ENCODE measurements at places on chromosomes 11 and 22. TPM values are rescaled to one million over a fixed set of nuclear protein-coding genes. Genes with fewer than 3 reads are reported as not detected.
A peak's percentile ranks its signal among the peaks of the same experiment; 100 is the strongest.

ARHGAP20 gene
- 0.79 TPM for total RNA-seq

RNH1 gene
- 77.8 TPM for total RNA-seq

OR8G5 gene
- not detected for total RNA-seq

OR5I1 gene
- total RNA-seq = not detected

SNU13 gene
- total RNA-seq = 35.3 TPM

DNA sequence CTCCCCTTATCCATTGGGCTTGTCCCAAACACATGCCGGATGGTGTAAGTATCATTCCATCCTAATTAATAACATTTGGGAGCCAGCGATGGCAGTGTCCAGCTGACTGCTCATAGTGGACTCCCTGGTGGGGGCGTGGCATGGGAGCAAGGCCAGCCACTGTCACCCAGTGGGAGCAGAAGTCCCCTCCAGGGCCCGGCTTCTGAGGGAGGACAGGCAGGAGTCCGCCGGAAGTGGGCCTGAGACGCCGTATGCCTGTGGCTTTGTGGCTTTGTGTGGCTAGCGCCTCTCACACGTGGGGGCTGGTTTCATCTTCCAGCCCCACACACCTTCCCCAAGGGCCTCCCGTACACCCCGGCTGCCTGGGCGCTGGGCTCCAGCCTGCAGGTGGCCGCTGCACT, 124.5 kb downstream of the KCNQ1 start:
- no peak overlapping the region for H3K27ac ChIP-seq
- H3K36me3 ChIP-seq = no peaks in the 10 kb centered on the region
- H3K4me1 ChIP-seq = no peaks in the 10 kb centered on the region
- DNase-seq = no peak
- H3K4me3 ChIP-seq = no peak overlapping the region

- DNase-seq = no peak
- H3K27me3 ChIP-seq = peaks cover 3% of the 10 kb centered on the region
- H3K36me3 ChIP-seq = no peaks in the 10 kb centered on the region
- H3K4me3 ChIP-seq = no peak overlapping the region
- no peak overlapping the region for H3K27ac ChIP-seq
- H3K4me1 ChIP-seq = no peaks in the 10 kb centered on the region
Observed at GRCh38 chr11:57092028-57092698, 89.6 kb upstream of the LRRC55 start.

DNA sequence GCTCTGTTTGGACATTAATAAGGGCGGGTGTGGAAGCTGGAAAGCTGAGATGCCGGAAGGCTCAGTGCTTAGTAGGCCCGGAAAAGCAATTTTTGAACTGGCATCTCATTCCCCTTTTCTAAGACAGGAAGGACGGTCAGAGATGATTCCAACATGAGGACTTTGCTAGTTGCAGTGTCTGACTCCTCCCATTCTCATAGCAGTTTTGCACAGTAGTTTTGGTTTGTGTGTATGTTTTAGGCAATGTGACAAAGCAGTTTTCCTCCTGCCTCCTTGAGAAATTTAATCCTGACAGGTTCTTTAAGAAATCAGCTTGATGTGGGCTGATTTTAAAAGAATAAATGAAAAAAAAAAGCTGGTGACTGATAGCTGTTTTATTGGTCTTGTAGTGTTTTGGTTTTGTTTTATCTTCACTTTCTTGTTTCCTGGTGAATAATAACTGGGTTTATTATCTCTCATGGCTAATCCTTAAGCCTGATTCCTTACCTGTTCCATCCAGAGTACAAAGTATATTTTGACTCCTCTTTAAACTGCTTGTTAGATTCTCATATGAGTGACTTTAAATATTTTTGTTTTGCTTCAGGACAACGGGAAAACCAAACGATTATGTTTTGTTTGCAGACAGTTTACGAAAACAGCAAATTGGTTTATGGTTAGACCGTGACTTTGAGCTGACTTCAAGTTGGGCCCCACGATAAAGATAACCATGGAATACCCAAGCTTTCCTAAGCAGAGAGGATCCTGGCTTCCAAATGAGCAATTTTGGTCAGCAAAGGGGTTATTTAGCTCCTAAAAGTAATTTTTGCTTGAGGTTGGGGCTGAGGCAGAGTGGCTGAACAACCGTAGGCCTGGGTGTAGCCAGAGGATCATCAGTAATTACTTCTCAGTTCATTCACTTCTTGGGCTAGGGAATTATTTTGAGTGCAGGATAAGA, 3.4 kb downstream of the PTPRJ start:
- H3K27ac ChIP-seq = peak overlapping the region; percentile 16
- peaks cover 39% of the 10 kb centered on the region for H3K4me1 ChIP-seq
- H3K4me3 ChIP-seq = no peak overlapping the region
- DNase-seq = no peak
- no peaks in the 10 kb centered on the region for H3K27me3 ChIP-seq

- H3K36me3 ChIP-seq = no peaks in the 10 kb centered on the region
- no peak overlapping the region for H3K27ac ChIP-seq
- H3K27me3 ChIP-seq = no peaks in the 10 kb centered on the region
- no peak for DNase-seq
Observed at GRCh38 chr11:58845386-58845785, 882 bp upstream of the GLYATL2 start.

GRCh38 chr11:15629690-15630321, 515.1 kb downstream of the INSC start:
- no peaks in the 10 kb centered on the region for H3K36me3 ChIP-seq
- H3K4me1 ChIP-seq = no peaks in the 10 kb centered on the region

GRCh38 chr11:131504199-131504949, 134.0 kb downstream of the NTM start:
- H3K4me3 ChIP-seq = no peak overlapping the region
- no peak overlapping the region for H3K27ac ChIP-seq
- no peaks in the 10 kb centered on the region for H3K4me1 ChIP-seq
- H3K27me3 ChIP-seq = peaks cover 2% of the 10 kb centered on the region

DNA sequence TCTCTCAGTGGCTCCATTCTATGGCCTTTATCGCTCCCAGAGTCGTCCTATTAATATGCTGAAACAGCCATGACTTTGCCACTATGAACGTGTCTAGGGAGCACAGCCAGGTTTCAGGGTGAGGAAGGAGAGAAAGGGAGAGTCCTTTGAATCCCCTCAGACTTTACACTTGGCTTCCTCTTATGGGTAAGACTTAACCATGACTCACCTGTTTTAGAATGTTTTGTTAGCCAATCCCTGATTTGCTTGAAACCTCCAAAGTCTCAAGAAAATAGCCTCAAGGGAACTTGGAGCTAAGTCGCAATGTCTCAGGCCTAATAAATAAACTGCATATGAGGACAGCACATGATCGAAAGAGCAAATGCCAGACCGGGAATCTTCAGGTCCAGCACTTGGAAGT, 131.2 kb upstream of the RCN1 start:
- no peak for DNase-seq
- H3K4me3 ChIP-seq = no peak overlapping the region
- H3K27ac ChIP-seq = no peak overlapping the region
- no peaks in the 10 kb centered on the region for H3K27me3 ChIP-seq

DNA sequence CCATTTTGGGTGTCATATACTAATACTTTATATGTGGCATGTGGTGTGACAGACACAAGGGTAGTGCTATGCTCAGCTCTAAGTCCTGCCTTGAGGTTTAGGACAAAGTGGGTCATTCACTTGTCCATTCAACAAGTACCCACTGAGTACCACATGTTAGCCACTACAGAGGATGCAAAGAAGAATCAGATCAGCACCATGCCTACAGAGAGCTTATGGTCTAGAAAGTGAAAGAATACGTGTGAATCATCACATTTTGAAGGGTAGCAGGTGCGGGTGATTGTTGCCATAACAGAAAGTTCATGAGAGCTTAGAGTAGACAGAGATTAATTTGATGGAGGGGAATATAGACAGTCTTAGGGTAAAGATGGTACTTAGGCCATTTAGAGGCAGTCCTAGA, 18.3 kb downstream of the CLMP start:
- no peaks in the 10 kb centered on the region for H3K27me3 ChIP-seq
- H3K36me3 ChIP-seq = no peaks in the 10 kb centered on the region
